Skin of body (tissue), 3 donors: ENCODE measurements at places on chromosomes 2 and 18. TPM values are rescaled to one million over a fixed set of nuclear protein-coding genes. Genes with fewer than 3 reads are reported as not detected.

DNA sequence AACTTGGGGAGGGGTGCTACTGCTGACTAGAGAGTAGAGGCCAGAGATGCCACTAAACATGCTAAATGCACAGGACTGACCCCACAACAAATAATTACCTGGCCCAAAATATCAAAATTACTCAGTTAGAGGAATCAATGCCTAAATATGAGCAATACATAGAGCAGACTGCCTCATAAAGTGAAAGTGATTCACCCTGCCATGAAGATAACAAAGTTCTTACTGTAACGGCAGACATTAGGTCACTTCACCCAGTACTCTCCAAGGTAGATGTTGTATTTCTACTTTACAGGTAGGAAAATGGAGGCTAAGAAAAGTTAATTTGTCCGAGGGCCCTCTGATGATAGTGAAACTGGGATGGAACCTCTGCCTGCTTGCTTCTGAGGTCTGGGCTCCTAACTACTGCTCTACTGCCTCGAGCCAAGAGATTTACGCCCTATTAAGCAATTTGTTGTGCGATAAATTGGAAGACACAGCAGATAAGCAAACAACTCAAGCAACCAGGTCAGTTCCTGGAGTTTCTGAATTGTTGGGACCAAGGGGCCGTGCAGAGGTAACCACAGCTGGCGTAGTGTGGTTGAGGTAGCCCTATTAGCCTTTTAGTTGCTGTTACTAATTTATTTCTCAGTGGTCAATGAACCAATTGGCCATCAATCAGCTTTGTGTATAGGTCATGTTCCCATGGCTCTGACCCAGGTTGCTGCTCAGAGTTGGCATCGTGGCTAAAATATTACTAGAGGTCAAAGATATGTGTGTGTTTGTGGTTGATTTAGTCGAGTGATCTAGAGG, 4.8 kb downstream of the DHRS9 start:
- no peak for DNase-seq

- no peak for DNase-seq
These were observed 127.1 kb downstream of the SRBD1 start for GRCh38 chr2:45483997-45484396.

Gene INHA
- total RNA-seq, result 0.10 TPM

DNA sequence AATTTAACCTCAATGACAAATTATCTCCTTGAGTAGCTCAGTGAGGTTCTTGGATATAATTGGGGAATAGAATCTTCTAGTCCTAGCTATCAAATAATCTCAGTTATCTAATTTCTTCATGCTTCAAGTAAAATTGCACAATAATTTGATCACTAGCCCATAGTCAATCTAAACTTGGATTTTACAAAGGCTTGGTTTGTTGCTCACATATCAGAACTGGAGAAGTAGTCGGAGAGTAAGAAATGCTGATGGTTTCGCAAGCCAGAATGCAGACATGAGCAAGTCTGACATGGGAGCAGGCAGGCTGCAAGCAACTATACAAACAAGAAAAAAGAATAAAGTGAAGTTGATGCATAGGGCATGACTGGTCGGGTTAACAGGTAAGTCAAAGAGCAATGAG, 11.7 kb upstream of the PDE11A start:
- no peak for DNase-seq

GRCh38 chr2:235070063-235070706, 118.4 kb downstream of the SH3BP4 start:
- no peak for DNase-seq
